ENCODE measurements at places on chromosomes 5 and 9.

DNA sequence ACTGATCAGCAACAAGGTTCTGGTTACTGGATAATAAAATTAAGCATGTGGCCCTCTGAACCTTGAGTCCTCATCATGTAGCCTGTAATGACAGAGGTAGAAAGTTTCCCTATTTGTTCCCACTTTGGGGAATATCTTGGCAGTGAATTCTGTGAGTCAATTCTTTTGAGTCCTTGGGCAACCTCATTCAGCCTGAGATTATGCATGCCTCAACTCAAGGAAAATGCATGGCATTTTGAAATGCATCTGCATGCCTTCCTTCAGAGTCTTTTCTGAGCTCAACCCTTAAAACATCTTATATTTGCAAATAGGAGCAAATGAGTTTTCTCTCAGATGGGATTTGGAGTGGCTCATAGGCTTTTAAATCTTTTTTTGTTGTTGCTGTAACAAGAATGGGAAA, 218.1 kb upstream of the CD180 start:
- DNase-seq, result no peak

- DNase-seq, result no peak
These were observed 58.8 kb downstream of the PTBP3 start for GRCh38 chr9:112274600-112274999.

- no peak for DNase-seq
These were observed 273.6 kb downstream of the ADAMTSL1 start for GRCh38 chr9:18747595-18747994.

DNA sequence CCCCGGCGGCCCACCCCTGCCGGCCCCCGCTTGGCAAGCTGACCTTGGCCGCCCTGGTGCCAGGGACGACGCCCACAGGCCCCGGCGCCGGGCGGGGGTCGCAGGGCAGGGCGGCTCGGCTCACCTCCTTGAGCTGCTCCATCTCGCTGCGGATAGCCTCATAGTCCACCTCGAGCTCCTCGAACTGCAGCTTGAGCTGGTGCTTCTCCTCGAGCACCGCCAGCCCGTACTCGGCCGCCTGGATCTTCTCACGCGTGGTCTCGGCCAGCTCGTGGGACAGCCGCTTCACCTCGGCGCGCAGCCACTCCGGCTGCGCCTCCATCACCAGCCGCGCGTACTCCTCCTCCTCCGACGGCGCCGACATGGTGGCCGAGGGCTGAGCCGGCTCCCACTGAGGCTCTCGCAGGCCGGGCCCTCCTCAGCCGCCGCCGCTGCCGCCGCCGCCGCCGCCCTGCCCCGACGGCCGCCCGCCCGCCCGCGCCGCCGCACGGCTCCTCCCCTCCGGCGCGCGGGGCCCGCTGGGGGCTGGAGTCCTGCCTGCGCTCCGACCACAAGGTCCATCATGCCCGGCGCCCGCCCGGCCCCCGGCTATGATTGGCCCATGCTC, at the start of gene BICD2:
TSS of gene BICD2 (minus strand) at position 453 of the 607 bp plus-strand sequence. CDS start at position 364, 89 bp downstream.
- DNase-seq, result no peak

DNA sequence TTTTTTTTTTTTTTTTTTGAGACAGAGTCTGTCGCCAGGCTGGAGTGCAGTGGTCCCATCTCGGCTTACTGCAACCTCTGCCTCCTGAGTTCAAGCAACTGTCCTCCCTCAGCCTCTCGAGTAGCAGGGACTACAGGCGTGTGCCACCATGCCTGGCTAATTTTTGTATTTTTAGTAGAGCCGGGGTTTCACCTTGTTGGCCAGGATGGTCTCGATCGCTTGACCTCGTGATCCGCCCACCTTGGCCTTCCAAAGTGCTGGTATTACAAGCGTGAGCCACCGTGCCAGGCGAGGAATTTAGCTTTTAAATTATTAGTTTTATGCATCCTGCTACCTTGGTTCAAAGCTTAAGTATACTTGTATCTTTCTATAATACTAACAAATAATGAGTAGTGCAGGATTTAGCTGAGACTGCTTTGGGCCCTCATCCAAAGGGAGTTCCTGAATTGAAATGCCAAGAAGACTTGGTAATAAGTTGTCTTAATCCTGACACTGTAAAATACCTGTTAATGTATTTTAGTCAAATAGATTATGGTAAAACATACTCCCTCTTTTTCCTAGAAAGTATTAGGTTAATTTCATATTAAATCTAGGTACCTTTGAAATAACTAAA, 5.0 kb downstream of the CDC42SE2 start:
- DNase-seq, result no peak

DNA sequence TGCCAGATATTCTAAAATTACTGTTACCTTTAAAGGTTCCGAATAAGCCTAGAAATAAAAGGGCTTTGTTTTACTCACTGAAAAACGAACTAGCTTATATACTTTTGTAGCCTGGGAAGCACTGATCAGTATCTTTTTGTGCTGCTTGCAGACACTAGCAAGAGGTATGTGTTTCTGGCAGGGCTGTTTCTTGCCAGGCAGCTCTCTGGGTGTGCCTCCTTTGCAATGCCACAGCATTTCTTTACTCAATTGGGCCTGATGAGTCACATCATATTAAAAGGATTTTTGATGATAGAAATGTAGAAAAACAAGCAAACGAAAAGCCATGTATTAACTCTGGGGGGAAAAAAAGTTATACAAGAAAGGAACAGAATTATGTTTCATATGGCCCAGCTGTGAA, 35.6 kb downstream of the CD180 start:
- DNase-seq, result peak; percentile 4

DNA sequence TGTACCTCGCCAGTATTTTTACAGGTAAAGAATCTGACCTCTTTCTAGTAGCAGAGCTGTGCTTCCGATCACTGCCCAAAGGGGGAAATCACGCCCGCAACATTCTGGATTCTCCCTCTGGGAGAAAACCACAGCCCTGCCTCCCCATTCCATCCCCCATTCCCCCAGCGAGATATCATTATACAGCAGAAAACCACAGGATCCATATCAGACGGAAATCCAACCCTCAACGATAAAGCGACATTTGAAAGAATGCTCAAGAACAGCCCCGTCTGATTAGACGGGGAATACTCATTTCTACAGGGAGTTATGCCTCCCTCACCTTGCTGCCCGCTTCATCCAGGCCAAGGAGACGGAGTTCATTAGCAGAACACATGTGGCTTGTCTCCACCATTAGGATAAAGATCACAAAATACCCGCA, 172.8 kb downstream of the COL23A1 start:
- DNase-seq, result no peak

GRCh38 chr5:145245354-145245753, 589.8 kb downstream of the PRELID2 start:
- DNase-seq, result peak; percentile 5

DNA sequence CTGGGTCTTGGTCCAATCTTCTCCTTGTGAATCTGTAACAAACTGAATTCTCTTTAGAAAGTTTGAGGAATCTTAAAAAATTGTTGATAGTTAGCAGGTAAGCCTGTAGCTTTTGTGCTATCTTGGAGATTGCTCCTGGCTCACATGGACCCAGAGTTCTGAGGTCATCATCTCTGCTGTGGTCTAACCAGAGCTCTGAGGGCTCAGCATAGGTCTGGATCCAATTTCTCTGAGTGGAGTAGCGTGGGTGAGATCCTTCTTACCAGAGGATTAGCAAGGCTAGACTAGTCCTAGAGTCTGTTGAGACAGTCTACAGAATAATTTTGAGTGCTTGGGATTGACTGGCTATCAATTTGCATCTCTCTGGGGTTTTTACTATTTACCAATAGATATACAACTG, 60.5 kb upstream of the IL6ST start:
- no peak for DNase-seq

GRCh38 chr5:134938030-134938429, 29.7 kb upstream of the CATSPER3 start:
- no peak for DNase-seq

GRCh38 chr9:6113312-6113711, 97.9 kb upstream of the RANBP6 start:
- no peak for DNase-seq

- DNase-seq, result no peak
These were observed 24.8 kb upstream of the CSF1R start for GRCh38 chr5:150111122-150111521.

DNA sequence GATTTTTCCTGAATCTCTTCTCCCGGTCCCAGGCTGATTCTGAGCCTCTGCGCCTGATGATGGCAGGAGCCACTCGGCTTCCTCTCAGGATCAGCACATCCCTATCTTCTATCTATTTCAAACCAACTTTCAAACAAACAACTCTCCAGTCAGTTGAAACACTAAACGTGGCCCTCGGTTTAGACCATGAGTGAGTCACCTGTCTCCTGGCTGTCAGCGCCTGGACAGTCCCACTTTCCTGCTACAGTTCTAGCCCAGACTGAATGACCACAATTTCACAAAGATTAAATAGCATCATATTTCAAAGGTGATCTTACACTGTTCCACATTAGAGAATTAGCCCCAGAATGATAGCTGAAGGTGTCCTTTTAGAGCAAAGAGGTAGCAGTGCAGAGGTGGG, 6.2 kb downstream of the SLC6A19 start:
- no peak for DNase-seq

DNA sequence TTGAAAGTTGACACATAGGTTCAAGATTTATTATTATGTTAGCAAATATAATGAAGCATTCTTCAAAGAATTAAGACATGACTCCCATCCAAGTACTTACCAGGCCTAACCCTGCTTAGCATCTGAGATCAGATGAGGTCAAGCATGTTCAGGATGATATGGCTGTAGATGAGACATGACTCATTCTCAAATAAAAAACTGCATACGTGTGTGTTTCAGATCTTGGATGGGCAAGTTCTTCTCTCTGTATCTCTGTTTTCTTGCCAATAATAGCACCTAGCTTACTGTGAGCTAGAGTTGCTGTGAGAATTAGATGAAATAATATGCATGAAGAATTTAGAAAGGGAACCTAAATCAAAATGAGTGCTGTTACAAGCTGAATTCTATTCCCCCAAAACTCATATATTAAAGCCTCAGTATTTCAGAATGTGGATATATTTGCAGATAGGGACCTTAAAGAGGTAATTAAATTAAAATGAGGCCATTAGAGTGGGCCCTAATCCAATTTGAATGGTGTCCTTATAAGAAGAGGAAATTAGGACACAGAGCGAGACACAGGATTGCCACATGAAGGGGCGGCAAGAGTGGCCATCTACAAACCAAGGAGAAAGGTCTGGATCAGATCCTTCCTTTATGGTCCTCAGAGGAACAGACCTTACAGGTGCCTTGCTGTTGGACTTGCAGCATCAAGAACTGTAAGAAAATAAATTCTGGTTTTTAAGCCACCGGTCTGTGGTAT, 146.2 kb downstream of the MARCHF11 start:
- no peak for DNase-seq

GRCh38 chr9:111158363-111158762, 120.1 kb upstream of the LPAR1 start:
- peak; percentile 53 for DNase-seq

GRCh38 chr5:179792612-179793467, 946 bp upstream of the LTC4S start:
- no peak for DNase-seq

DNA sequence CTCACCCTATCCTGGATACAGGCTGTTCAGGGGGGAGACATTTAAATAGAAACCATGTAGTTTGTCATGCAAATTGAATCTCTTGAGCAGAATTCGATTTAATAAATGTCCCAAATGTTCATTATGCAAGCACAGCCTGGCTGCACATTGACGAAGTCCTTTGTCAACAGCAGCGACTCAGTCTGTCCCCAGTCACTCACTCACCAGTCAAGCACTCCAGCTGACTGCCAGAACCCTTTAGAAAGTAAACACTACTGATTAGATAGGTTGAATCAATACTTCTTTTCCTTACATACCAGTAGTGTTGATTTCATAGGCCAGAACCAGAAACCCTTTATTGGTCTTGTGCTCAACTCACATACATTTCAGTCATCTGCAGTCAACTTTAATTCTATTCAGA, 27.5 kb downstream of the CDH6 start:
- DNase-seq, result no peak

GRCh38 chr5:40474250-40474649, 205.5 kb upstream of the PTGER4 start:
- DNase-seq, result no peak

GRCh38 chr9:131625790-131626670, 80.7 kb downstream of the PRRT1B start:
- DNase-seq, result no peak

DNA sequence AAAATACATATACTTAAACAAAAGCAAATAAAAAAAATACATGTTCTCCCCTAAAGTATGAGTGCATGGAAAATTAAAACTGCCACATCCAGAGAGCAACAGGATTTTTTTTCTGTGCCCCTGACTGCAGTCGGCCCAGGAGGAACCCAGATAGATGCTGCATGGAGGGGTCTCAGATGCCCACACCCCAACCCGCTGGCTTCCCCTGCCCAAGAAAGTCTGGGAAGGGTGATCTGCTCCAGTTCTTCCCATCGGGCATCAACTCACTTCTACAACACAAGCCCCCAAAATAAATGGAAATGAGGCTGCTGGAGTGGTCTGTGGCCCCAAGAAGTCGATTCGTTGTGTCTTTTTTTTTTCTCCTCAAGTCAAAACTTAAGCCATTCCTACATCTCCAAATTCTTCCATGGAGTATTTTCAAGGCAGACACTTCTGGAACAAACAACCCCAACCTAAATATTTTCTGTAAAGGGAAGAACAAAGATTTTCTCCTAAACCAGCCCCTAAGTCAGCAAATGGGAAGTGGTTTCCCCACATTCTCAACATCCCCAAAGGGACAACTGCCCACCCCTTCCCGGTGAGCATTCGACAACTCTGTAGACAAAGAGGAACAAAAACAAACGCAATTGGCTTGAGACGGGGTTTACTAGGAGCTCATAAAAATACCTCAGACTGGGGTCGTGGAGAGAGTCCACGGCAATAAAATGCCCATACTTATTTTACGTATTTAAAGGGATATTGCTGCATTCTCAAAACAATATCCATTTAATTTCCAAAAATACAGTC, 46.7 kb downstream of the ROR2 start:
- no peak for DNase-seq

DNA sequence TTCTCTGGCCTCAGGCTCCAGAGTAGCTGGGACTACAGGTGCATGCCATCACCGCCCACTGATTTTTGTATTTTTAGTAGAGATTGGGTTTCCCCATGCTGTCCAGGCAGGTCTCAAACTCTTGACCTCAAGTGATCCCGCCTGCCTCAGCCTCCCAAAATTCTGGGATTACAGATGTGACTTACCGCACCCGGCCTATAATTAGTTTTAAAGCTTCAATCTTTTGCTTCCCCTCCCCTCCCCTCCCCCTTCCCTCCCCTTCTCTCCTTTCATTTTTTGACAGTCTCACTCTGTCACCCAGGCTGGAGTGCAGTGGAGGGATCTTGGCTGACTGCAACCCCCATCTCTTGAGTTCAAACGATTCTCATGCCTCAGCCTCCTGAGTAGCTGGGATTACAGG, 433.3 kb upstream of the EDIL3 start:
- no peak for DNase-seq

- DNase-seq, result no peak
These were observed 15.7 kb downstream of the KCNIP1 start for GRCh38 chr5:170519549-170519948.

DNA sequence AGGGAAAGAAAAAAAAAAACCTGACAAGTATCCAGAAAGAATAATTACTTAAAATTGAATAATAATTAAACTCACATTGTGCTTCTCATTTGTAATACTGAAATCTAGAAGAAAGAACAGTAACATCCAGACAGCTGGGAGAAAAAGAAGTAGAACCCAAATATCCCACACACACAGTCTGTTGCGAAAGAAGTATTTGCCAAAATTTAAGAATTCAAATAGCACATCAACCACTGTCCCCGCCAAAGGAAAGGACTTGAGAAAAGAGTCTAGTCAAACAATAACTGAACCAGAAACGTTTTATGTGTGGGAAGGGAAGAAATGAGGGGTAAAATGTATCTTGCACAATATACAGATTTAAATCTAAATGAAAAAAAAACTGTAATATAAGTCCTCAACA, 202.8 kb downstream of the MLLT3 start:
- DNase-seq, result no peak

GRCh38 chr5:176407456-176408251, 8.7 kb downstream of the CLTB start:
- no peak for DNase-seq

All from astrocyte of the cerebellum (primary cell).